A375 (cell line): ENCODE measurements at places on chromosomes 16 and 17. TPM values are rescaled to one million over a fixed set of nuclear protein-coding genes. Genes with fewer than 3 reads are reported as not detected.

NEUROD2 gene
- not detected in 2 replicates for total RNA-seq

INCA1 gene
- 0.72 TPM in 1 of 2 replicates, not detected in the other for total RNA-seq

PRSS22 gene
- total RNA-seq, result not detected in 2 replicates

ABCA6 gene
- total RNA-seq, result 0.79 and 1.6 TPM in 2 replicates

TMEM114 gene
- not detected in 2 replicates for total RNA-seq

SAMD14 gene
- 0.87 and 2.8 TPM in 2 replicates for total RNA-seq

CDRT15L2 gene
- not detected in 2 replicates for total RNA-seq

TBC1D3I gene
- total RNA-seq, result not detected in 2 replicates

CCL5 gene
- not detected in 2 replicates for total RNA-seq

DUSP3 gene
- 19.1 and 20.7 TPM in 2 replicates for total RNA-seq

KRTAP2-1 gene
- not detected in 2 replicates for total RNA-seq

XYLT1 gene
- total RNA-seq, result 1.3 and 1.4 TPM in 2 replicates

MT1H gene
- total RNA-seq, result not detected in 2 replicates

ZNF597 gene
- 0.91 and 1.4 TPM in 2 replicates for total RNA-seq

CLEC18A gene
- 6.3 and 7.2 TPM in 2 replicates for total RNA-seq

TBC1D3E gene
- total RNA-seq, result not detected in 2 replicates

ANKRD40CL gene
- total RNA-seq, result not detected in 2 replicates

EME1 gene
- 27.2 and 31.6 TPM in 2 replicates for total RNA-seq

OTOP3 gene
- not detected in 2 replicates for total RNA-seq

PLLP gene
- not detected in 2 replicates for total RNA-seq

CDH5 gene
- 0.05 and 0.45 TPM in 2 replicates for total RNA-seq

LPO gene
- not detected in 2 replicates for total RNA-seq
